NCI-H187 (cell line): ENCODE measurements at places on chromosomes 1 and 21.
A peak's percentile ranks its signal among the peaks of the same experiment; 100 is the strongest.

DNA sequence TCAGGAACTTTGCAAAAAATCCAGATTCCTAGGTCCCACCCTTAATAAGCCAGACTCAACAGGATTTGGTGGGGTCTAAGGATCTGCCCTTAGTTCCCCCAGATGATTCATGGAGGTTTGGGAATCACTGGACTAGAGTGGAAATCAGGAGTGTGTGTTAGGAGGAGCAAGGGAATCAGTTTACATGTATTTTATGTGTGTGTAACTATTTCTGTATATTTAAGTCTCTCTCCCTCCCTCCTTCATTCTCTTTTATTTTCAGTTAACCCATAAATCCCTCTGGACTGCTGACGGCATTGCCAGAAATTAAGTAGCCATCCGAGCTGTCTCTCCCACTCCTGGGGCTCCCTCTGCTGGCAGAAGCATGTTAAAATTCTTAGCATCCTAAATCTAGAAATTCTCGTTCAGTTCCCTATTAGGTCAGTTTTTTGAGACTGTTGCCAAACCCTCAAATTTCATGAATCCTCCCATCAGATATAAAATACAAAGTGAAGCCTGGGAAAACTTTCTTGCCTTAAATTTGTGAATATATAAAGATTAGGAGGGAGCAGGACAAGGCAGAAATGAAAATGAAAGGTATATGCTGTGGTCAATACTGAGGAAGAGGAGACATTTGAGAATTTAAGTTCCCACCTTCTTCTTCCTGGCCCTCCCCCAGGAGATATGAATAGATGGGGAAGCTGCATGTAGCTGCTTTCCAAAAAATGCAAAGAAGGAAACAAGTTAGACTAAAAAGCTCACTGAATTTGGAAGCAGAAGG, 11.7 kb upstream of the HSD11B1 start:
- no peak for DNase-seq

- DNase-seq: no peak
These were observed 39.2 kb downstream of the CAMK2N1 start for GRCh38 chr1:20446796-20447195.

DNA sequence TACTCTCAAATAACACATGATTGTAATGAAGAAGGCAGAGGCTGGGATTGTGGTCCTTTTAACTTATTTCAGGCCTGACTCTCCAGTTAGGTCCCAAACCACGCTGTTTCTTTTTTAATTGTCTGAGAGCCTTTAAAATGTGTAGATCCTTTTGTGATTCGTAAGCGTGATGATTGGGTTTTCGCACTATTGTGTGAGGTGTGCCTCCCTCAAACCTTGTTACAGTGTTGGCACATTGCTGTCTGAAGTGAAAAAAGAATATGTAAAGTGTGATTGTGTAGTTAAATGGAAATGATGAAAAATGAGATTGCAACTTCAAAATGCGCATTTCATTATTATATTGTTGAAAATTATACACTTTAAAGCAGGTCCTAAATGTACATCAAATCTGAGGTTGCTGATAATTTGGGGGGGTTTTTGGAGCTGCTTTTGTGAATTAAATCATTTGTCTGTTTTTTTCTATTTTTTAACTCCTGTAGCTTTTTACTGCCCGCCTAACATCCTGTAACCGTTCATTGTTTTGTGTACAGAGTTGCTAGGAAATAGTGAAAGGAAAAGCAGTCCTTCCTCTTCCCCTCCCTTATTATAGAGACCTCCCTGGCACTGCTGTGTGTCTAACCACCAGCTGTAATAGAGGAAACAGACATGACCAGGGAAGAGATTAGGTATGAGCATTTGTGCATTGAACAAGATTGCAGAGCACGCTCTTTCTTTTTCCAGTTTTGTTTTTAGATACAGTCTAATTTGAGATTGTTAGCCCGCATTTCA, 43.3 kb downstream of the IARS2 start:
- no peak for DNase-seq

GRCh38 chr1:17926906-17927305, 171.8 kb downstream of the ACTL8 start:
- DNase-seq: no peak

GRCh38 chr1:29849991-29850757, 613.9 kb downstream of the PTPRU start:
- no peak for DNase-seq

- no peak for DNase-seq
These were observed 163.0 kb downstream of the GRIK3 start for GRCh38 chr1:36871146-36871971.

GRCh38 chr1:97787231-97787630, 133.6 kb downstream of the DPYD start:
- DNase-seq: no peak

- DNase-seq: no peak
These were observed 71.4 kb downstream of the DIRAS3 start for GRCh38 chr1:67978890-67979516.

- DNase-seq: peak; percentile 29
These were observed 30.8 kb upstream of the RPTN start for GRCh38 chr1:152189657-152190442.

DNA sequence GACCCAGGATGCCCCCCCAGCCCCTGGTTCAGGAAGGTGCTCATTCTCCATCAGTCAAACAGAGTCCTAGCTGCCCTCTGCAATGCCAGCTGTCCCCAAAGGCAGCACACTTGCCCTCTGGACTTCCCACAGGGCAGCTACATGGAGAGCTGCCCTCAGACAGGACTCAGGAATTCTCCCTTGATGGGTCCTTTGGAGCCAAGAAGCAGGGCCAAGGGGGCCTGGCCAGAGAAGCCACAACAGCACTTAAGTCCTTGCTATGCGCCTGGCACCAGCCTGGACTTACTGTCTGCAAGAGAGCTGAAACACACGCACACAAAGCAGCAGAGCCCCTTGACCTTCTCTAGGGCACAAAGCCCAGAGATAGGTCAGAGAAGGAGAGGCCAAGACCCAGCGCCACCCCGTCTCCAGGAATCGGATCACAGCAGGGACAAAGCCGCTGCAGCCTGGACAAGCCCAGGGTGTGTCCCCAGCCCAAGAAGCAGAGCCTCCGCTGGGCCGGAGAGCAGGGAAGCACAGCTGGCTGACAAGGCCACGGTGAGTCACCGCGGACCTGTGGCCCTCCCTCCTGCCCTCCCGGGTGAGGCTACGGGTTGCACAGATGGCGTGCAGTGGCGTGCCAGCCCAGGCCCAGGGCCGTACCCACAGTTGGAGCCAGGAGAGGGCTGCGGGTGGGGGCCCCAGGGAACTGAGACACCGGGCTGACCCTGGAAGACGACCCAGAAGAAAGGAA, 1.7 kb downstream of the WNT9A start:
- no peak for DNase-seq

GRCh38 chr1:230790026-230790425, 42.8 kb downstream of the CAPN9 start:
- no peak for DNase-seq

DNA sequence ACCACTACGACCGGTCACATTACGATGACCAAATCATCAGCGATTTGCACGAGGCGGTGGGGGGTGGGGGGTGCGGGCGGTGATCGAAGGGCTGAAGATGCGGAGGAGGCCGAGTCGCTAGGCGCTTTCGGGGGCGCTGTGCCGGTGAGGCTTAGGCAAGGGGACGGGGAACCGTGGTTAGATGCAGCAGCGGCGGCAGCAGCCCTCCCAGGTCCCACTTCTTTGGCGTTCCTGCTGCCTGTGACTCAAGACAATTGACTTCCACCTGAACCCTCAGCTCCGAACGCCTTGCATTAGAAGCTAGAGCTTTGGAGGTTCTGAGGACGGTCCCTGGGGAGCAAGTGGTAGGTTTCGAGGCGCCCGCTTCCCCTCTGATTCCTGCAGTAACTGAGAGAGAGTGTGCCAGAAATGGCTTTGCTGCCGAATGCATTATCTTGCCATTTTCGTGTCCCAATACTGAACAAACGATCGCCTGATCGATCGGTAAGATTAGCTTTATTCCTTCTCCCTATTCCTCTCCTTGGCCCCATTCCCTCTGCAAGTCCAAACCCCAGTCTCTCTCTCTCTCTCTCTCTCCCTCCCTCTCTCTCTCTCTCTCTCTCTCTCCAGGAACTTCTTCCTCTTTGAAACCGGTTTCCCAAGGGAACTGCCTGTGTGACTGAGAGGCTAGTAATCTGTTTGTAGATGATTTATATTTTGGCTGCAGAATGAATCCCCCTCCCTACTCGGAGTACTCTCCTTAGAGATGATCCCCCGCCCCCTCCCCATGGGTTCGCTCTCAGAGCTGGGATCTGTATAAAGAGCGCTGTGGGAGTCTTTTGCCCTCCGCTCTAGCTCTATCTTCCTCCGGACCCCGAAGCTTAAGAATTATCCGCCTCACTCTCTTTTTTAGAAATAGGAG, 735 bp upstream of the BRINP3 start:
- no peak for DNase-seq

DNA sequence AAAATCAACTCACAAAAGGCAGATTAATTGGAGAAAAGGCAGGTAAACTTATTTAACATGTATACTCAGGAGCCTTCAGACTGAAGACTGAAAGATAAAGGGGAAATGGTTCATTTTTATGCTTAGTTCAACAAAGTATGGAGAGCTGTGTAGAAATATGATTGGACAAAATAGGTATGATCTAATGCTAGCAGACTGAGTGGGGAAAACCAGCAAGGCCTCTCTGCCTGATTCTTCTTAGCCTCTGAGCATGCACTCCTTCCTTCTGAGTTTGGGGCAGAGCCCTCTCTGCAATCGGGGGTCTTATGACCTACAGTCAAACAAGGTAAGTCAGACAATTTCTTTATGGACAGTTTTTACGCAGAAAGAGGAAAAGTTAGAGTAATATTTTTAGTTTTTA, 38.8 kb upstream of the SUCO start:
- DNase-seq: no peak

DNA sequence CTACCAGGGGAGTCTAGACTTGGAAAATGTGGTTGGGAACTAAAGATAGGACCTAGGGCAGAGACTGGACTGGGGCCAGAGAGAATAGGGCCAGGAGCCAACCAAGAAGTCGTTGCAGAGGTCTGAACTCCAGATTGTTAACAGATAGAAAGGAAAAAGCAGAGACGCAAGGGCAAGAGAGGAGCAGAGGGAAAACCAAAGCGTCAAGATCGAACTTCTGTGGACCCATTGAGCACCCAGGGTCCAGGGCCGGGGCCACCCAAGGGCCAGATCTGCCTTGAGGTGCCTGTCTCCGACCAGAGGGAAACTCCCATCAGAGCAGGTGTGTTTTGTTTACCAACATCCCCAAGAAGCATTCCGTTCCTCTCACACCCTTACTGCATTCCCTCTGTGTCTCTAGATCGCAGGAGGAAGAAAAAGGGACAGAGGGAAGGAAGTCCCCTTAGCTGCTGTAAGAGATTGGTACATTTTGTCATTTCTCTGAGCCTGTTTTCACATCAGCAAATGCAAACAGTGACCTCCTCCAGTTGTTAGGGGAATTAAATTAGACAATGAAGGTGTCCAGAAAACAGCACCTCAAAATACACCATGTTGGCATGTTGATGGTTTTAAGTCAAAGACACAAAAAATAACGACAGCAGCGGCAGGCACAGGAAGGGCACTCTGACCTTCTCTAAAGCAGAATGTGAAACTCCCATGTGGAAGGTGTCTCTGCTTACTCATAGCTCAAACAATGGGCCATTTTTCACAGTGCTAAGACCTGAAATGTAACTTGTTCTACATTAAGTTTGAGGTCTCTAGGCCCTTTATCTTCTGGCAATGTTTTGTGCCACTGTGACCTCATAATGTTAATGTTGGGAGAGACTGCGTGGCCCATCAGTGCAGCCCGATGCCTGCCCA, 105.8 kb upstream of the RAB4A start:
- DNase-seq: no peak

- no peak for DNase-seq
These were observed 1.5 kb downstream of the SNX27 start for GRCh38 chr1:151613282-151613780.

GRCh38 chr1:71593523-71593922, 512.7 kb upstream of the ZRANB2 start:
- no peak for DNase-seq

DNA sequence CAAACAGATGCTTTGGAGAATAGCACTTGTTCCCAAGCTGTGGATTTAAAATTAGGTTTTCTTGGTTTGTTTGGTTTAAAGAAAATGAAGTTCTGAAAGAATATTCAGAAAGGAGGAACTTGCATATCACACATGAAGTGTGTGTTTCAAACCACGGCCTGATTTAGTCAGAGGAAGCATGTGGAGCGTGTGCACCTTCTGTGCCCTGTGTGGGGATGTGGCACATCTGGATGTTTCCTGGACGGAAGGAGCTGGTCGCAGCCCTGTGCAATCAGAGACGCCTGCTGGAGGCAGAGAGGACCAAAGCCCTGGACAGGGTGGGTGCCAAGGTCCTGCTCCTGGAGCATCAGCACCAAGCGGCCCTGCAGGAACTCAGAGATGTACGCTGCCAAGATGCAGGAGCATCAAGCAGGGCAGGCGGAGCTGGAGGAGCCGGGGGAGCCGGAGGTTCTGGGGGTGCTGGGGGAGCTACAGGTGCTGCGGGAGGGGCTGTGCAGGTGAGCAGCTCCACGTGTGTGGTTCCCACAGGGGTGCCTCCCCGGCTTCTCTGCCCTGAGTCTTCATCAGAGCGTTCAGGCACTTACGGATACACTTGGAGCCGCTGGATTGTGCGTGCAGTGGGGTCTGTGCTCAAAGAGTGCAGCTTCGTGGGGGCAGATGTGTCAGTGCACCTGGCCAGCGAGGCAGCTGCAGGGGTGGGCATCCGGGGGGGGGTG, 45.7 kb downstream of the PCNT start:
- no peak for DNase-seq

- DNase-seq: no peak
These were observed 12.3 kb downstream of the FAM3B start for GRCh38 chr21:41328660-41329607.

DNA sequence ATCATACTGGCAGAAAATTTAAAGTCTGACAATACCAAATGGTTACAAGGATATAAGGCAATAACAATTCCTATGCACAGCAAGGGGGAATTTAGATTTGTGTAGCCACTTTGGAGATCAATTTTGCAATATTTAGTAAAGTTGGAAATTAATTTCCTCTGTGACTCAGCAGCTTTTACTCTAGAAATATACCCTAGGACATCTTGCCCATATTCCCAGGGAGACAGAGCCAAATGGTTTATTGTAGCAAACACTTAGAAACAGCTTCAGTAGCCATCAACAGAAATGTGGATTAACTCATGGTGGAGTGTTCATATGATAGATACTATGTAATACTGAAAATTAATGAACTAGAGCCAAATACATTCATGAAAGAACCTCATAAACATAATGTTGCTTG, 104.6 kb downstream of the BACH1 start:
- no peak for DNase-seq

DNA sequence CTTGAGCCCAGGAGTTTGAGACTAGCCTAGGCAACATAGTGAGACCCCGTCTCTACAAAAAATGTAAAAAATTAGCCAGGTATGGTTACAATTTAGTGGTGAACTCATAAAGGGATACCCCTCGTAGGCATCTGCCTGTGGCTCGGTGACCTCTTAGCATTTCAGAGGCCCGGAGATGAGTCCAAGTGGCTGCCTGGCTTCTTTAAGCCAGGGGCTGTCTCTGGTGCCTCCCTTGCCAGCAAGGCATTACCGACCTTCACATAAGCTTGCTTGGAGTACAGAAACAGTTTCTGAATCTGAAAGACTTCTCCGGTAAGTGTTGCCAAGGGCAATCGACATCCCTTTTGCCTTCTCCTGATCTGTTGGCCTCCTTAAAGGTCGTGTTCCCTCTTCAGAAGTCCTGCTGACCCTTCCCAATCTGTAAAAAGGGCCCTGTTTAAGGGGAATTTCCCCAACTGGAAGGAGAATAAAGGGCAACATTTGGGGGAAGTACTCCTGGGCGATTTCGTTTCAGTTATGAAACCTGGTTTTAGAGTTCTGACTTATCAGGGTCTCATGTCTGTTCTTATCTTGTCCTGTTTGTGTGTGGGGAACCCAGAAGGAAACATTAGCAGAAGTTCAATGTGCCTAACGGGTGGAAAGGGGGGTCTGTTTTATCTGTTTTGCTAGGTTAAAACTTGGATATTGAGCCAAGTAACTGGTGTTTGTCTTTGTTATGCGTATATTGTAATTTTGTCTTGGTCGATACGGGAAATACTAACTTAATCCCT, 32.9 kb downstream of the KIFAP3 start:
- no peak for DNase-seq
